Uterus (tissue), 4 donors: ENCODE measurements at places on chromosomes 11 and 22.
A peak's percentile ranks its signal among the peaks of the same experiment; 100 is the strongest.

DNA sequence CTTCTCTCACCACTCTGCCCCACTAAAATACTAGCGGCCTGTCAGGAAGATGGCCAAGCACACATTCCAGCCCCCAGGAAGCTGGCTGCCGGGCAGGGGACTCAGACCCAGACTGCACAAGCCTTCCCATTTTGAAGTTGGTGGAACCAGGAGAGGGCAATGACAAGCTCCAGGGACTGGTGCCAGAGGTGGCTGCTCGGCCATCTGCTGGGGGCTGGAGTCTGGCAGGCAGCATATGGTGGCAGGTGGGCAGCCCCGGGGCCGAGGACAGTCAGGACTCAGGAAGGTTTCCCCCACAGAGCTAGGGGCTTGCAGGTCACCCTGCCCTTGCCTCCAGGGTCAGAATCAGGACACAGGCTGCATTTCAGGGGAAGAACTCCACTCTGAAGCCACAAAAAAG lies 22.6 kb downstream of the KCNJ5 start:
- H3K36me3 ChIP-seq = no peaks in the 10 kb centered on the region

DNA sequence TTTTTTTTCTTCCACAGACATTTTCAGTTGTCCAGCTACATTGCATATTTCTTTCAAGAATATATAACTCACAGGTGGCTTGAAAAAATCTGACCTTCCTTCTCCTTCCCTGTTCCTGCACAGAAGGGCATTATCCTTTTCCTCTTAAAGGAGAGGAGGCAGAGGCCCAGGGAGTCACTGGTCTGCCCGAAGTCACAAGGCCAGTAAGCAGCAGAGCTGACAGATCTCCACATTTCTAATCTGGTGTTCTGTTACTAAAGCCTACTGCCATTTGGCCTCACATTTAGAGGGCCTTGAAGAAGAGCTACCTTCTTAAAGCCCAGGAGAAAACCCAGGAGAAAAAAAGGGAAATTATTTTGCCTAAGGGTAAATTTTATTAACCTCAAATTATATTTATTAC lies 12.3 kb downstream of the ENDOD1 start:
- H3K4me3 ChIP-seq = no peak overlapping the region
- DNase-seq = no peak
- H3K27me3 ChIP-seq = no peaks in the 10 kb centered on the region
- no peak overlapping the region for H3K27ac ChIP-seq
- H3K4me1 ChIP-seq = no peaks in the 10 kb centered on the region

DNA sequence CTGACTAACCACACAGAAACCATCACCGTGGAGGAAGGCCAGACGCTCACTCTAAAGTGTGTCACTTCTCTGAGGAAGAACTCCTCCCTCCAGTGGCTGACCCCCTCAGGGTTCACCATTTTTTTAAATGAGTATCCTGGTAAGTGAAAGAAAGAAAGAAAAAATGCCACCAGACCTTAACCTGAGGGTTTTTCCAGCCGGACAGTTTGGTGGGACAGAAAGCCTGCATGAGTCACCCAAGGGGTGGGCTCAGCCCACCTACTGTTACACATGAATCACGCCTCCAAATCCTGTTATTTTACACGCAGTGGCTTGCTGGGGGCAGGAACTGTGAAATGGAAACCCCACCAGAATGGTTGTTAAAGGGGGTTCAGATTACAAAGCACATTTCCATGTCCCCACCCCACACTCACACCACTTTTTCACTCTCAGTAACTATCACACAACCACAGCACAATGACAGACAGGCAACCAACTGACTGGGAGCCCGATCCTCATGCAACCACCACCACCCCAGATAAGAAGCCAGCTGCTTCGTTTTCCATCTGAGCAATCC lies 11.9 kb downstream of the CRTAM start:
- no peak for DNase-seq
- H3K4me1 ChIP-seq = no peaks in the 10 kb centered on the region
- no peak overlapping the region for H3K4me3 ChIP-seq
- no peaks in the 10 kb centered on the region for H3K36me3 ChIP-seq

- no peaks in the 10 kb centered on the region for H3K27me3 ChIP-seq
- no peak overlapping the region for H3K4me3 ChIP-seq
- no peaks in the 10 kb centered on the region for H3K36me3 ChIP-seq
- DNase-seq = no peak
Measured at GRCh38 chr22:49215840-49216239, 611.8 kb downstream of the BRD1 start.

DNA sequence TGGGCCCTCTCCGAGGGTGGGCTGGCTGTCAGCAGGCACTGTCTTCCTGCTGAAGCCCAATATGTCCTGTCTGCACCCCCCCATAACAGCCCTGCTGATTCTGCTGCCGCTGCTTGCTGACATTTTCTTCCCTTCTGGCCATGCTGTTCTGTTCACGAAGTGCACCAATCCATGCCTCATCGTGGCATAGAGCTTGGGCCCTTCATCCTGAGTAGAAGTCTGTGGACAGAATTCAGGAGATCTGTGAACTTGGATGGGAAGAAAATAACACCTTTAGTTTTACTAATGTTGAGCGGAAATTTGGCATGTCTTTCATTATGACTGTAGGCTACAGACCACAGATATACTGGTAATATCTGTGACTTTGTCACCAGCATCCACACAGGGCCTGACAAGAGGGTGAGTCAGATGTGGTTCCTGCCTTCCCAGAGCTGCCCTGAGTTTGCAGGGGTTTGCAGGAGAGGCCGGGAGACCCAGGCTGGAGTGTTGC lies 14.1 kb upstream of the KIAA0930 start:
- H3K36me3 ChIP-seq = no peaks in the 10 kb centered on the region
- no peak overlapping the region for H3K27ac ChIP-seq
- DNase-seq = no peak
- no peak overlapping the region for H3K4me3 ChIP-seq
- H3K4me1 ChIP-seq = no peaks in the 10 kb centered on the region
- no peaks in the 10 kb centered on the region for H3K27me3 ChIP-seq

- H3K4me1 ChIP-seq = no peaks in the 10 kb centered on the region
- no peak overlapping the region for H3K27ac ChIP-seq
- DNase-seq = no peak
- H3K27me3 ChIP-seq = no peaks in the 10 kb centered on the region
- no peaks in the 10 kb centered on the region for H3K36me3 ChIP-seq
Measured at GRCh38 chr11:125157118-125157733, 7.3 kb upstream of the PKNOX2 start.

DNA sequence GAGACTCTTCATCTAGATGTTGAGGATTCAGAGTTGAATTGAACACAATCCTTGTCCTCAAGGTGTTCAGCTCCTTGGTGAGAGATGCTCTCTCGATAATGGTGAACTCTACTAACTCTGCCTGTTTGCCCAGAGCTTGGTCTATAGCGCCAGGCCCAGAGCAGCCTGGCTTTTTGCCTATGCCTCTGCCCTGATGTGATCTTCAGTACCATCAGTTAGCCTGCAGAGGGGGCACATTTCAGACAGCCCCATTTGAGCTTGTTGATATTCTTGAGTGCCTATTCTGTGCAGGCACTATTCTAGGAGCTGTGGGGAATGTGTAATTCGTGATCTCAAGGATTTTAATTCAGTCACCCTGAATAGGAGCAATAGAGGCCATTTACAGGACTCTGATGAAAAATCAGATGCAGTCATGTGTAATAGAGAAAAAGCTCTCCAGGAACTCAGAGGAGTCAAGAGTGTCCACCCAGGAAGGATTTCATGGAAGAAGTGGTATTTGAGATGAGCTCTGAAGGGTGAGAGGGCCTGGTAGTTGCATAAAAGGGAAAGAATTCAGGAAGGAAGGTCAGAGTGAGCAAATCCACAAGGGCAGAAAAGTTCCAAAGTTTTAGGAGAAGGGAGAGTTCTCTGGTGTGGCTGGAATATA lies 19.3 kb downstream of the GTPBP1 start:
- DNase-seq = no peak
- no peak overlapping the region for H3K27ac ChIP-seq
- no peaks in the 10 kb centered on the region for H3K4me1 ChIP-seq
- no peaks in the 10 kb centered on the region for H3K27me3 ChIP-seq
- H3K4me3 ChIP-seq = no peak overlapping the region

- H3K4me1 ChIP-seq = peaks cover 21% of the 10 kb centered on the region
- H3K4me3 ChIP-seq = no peak overlapping the region
- no peaks in the 10 kb centered on the region for H3K27me3 ChIP-seq
- H3K27ac ChIP-seq = peak overlapping the region; percentile 73
- no peaks in the 10 kb centered on the region for H3K36me3 ChIP-seq
- DNase-seq = peak; percentile 93
Measured at GRCh38 chr11:3123761-3124733, 41.1 kb downstream of the OSBPL5 start.

DNA sequence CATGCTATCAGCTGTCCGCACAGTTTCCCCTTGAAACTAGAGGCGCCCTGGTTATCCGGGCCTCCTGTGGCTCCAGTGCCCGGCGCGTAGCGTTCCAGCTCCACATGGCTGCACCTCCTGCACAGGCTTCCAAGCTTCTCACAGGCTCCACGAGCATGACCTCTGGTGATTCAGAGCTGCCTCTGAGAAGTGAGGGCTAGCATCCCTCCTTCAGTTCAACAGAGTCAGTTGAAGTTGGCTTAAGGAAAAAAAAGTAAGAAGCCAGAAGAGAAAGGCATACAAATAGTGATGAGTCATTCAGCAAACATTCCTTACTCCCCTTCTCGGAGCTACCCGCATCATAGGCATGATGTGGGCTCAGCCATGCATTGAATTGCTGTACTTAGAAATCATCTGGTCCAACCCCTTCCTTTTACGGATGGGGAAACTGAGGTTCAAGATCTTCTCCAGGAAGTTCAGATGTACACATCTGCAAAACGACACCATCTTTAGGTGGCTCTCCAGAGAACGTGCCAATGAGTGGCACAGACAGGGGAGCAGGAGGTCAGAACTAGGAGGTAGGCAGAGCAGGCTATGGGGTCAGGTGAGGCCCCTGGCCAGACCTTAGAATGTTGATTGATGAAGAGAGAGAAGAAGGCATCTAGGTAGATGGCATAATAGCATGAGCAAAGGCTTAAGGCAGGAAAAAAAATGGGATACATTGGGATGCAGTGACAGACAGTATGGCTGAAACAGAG lies 216.3 kb upstream of the TBCEL start:
- no peak overlapping the region for H3K4me3 ChIP-seq
- H3K36me3 ChIP-seq = no peaks in the 10 kb centered on the region
- H3K27me3 ChIP-seq = no peaks in the 10 kb centered on the region
- DNase-seq = no peak
- H3K27ac ChIP-seq = no peak overlapping the region
- H3K4me1 ChIP-seq = no peaks in the 10 kb centered on the region

DNA sequence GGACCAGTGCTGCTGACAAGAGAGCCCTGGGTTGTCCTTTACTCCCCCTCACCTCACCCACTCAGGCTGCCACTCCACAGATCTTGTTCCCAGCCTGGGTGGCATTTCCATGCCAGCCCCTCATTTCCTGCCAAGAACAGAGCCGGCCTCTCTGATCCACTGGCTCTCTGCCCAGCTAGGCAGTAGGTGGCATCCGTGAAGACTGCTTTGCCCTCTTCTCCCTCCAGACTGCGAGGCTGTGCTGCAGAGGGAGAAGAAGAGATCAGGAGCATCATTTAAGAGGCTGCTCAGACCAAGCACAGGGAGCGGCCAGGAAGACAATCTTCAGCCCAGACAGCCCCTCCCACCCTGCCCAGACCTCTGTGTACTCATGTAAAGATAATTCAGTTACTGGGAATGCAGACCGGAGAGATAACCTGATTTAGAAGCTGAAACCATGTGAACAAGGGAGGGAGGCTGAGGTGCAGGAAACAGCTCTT lies 126.9 kb upstream of the NCAM1 start:
- H3K4me3 ChIP-seq = no peak overlapping the region
- peak overlapping the region; percentile 65 for H3K27ac ChIP-seq
- H3K4me1 ChIP-seq = peaks cover 6% of the 10 kb centered on the region
- no peaks in the 10 kb centered on the region for H3K27me3 ChIP-seq
- no peak for DNase-seq

DNA sequence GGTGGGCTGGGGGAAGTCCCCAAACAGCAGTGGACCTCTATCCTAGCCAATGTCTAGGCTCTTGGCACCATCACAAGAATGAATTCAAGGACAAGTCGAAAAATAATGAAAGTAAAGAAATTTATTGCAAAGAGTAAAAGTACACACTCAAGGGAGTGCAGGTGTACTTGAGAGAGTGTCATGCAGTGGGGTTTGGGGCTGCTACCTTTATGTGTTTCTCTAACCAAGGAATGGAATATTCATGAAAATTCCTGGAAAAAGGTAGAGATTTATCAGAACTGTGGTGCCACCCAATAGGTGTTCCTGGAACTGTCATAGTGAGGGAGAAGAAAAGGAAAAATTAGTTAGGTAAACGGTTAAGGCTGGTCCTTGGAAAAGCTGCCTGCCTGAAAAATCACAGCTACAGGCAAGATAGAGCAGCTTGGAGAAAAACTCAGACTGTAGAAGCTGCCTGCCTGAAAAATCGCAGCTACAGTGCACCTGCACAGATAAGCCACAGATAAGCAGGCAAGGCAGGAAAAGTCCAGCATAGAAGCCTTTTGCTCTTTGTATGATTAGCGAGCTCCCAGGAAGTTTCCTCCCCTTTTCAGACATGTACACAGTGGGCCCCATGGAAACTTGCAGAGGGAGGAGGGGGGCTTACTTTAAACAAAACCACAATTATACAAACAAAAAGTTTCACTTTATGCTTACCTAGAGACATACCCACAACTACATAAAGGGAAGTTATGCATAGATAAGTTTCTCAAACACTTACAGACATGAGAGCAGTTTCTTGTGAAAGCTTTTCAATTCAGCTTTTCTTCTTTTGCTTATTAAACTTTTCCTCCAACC lies 71.4 kb upstream of the B3GNT6 start:
- no peaks in the 10 kb centered on the region for H3K4me1 ChIP-seq
- DNase-seq = no peak
- no peaks in the 10 kb centered on the region for H3K27me3 ChIP-seq
- H3K4me3 ChIP-seq = no peak overlapping the region
- no peaks in the 10 kb centered on the region for H3K36me3 ChIP-seq

DNA sequence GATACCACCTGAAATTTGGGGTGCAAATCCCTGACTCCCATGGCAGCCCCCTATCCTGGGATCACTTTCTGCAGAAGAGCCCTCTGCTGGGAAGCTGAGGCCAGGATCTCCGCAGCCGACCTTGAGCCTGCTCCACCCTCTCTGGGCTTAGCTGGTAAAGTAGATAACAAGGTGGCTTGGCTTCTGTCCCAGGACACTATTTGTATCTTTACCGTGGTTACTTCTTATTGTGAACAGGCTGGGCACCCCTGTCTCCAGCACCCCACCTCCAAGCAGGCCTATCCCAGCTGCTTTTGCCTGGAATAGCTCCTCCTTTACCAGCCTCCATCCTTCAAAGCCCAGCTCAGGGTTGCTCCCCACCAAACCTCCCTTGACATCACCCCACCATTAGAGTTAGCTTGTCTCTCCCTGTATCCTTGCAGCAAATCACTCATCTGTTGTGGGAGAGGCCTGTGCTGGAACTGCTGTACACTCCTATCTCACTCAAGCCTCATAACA lies 35.2 kb upstream of the P2RY2 start:
- no peak overlapping the region for H3K4me3 ChIP-seq
- no peaks in the 10 kb centered on the region for H3K4me1 ChIP-seq
- H3K36me3 ChIP-seq = no peaks in the 10 kb centered on the region
- DNase-seq = no peak

DNA sequence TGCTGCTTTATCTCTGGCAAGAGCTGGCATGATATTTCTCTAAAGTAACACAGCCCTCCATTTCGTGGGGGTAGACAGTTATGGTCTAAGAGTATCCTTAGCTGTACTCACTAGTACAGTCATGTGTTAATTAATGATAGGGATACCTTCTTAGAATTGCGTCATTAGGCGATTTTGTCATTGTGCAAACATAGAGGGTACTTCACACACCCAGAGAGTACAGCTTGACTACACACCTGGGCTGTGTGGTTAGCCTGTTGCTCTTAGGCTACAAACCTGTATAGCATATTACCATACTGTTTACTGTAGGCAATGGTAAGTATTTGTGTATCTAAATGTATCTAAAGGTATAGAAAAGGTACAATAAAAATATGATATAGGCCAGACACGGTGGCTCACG lies 17.0 kb downstream of the XRCC6 start:
- no peak overlapping the region for H3K4me3 ChIP-seq
- no peak for DNase-seq
- no peaks in the 10 kb centered on the region for H3K27me3 ChIP-seq
- no peak overlapping the region for H3K27ac ChIP-seq
